ENCODE measurements at places on chromosomes 2 and 18. TPM values are rescaled to one million over a fixed set of nuclear protein-coding genes. Genes with fewer than 3 reads are reported as not detected.

The FBXO41 gene
- 1.5 TPM for total RNA-seq

The SIGLEC15 gene
- total RNA-seq: not detected

- DNase-seq: peak; percentile 24
Observed at GRCh38 chr2:206801418-206802189, 36.2 kb downstream of the FASTKD2 start.

DNA sequence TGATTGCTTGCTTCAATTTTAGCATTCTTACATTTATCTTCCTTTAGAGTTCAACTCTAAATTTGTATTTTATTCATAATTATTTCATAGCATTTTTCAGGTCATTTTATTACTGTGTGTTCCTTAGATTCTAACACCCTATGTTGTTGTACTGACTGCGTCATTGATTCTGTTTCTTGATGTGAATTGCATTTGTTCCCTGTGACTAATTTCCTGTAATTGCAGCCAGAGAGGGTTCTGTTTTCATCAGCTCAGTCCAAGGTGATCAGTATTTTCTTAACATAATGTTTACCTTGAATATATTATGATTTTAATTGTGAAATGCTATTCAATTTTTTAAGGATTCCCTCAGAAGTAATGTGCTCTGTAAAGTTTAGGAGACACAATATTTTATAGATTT is 970.2 kb upstream of the PIK3C3 start:
- DNase-seq: no peak

DNA sequence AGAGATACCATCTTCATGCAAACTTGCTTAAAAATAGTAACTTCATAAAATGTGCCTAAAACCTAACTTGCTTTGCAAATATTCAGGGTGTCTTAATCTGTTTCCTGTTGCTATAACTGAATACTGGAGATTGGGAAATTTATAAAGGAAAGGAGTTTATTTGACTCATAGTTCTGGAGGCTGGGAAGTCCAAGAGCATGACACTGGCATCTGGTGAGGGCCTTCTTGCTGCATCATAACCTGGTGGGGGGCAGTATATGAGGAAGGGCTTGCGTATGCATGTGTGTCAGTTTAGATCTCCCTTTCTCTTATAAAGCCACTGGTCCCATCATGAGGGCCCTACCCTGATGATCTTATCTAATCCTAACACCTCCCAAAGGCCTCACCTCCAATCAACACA is 166.5 kb downstream of the LPIN1 start:
- no peak for DNase-seq

The TRIB2 gene
- total RNA-seq: 74.4 TPM

GRCh38 chr2:32172870-32173269 is 7.2 kb downstream of the SLC30A6 start:
- DNase-seq: no peak

GRCh38 chr18:44539926-44540325 is 140.8 kb upstream of the SETBP1 start:
- no peak for DNase-seq

GRCh38 chr2:151161821-151162551 is 99.7 kb downstream of the RBM43 start:
- no peak for DNase-seq
